ENCODE measurements at places on chromosomes 16 and 17.

GRCh38 chr16:70251629-70252354, at the start of gene EXOSC6:
Gene EXOSC6, minus strand, starts transcription at chr16:70251940. Its CDS starts 40 bp downstream, at chr16:70251900.
- peak; percentile 88 for DNase-seq

GRCh38 chr17:36929851-36930582, 7.3 kb upstream of the LHX1 start:
- DNase-seq, result no peak

GRCh38 chr17:8222630-8223355, 12.4 kb upstream of the AURKB start:
- peak; percentile 92 for DNase-seq

- DNase-seq, result no peak
Observed at GRCh38 chr17:35713069-35713728, 18.2 kb upstream of the RASL10B start.

All from C1 segment of cervical spinal cord (tissue), 14 donors.